Stimulated activated CD8-positive, alpha-beta memory T cell treated with anti-CD3 and anti-CD28 coated beads, Interleukin-4, amount 100 ng/mL, for 4 hours (primary cell): ENCODE measurements at places on chromosomes 1 and 21.

- DNase-seq, result no peak
Observed at GRCh38 chr21:33158654-33159053, 71.1 kb upstream of the IFNAR2 start.

- DNase-seq, result no peak
Observed at GRCh38 chr1:85616364-85616705, 35.8 kb downstream of the CCN1 start.

GRCh38 chr21:27636656-27637055 is 669.8 kb upstream of the ADAMTS5 start:
- no peak for DNase-seq

GRCh38 chr1:32316903-32317277 is 19.1 kb downstream of the MARCKSL1 start:
- DNase-seq, result no peak

GRCh38 chr1:19416921-19417470 is 68.3 kb downstream of the CAPZB start:
- no peak for DNase-seq

DNA sequence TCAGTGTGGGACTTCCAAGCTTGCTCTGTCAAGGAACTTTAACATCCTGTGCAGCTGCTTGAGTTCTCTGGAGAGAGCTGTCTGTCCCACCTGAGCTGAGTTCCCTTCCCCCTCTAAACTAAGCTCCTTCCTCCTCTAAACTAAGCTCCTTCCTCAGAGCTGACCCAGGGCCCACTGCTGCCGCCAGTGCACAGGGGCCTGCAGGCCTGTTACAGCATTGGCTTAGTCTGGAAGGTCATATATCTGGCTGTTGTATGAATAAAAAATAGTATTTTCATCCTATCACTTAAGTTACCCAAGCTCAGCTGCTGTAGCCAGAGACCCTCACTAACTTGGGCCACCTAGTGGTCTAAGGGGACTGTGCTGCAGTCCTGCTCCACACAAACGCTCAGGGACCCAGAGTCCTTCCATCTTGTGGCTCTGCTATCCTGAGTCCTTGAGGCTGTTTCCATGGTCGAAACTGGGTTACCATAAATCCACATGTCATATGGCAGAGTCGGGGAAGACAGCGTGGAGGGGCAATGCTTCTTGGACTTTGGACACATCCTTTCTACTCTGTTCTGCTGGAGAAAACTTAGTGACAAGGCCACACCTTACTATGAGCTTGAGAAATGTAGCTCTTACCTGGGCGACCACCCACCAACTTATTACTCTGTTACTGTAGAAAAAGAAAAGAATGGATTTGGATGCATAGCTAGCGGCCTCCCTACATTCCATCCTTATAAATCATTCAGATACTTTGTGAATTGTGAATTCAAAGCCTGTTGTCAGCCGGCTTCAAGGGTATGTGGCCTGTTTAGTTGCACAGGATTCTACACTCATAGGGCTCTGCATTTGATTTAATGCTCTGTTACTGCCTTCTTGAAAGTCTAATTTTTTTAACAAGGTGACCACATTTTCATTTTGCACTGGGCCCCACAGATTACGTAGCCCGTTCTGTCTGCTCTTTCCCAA is 71.4 kb upstream of the GCLM start:
- DNase-seq, result no peak

DNA sequence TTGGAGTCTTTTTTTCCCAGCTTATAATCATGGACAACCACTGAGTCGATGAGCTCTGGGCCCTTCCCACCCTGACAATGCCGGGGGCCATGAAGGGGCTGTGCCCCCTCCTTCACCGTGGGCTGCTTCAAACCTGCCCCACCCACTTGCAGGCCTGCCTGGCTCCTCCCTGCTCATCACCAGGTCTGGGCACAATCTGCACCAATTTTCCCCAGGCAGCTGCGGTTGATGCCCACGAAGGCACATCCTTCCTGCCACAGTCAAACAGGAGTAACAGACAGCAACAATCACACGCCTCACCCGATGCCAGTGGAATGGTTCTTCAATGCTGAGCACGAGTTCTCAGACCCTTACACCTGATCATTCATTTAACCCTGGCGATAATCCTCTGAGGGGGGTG is 18.9 kb downstream of the PGLYRP3 start:
- no peak for DNase-seq

- DNase-seq, result no peak
Observed at GRCh38 chr1:36956570-36956969, 77.7 kb downstream of the GRIK3 start.

GRCh38 chr1:56972976-56973375 is 7.2 kb upstream of the C8B start:
- DNase-seq, result no peak

GRCh38 chr21:30248844-30249243 is 32.9 kb upstream of the CLDN8 start:
- DNase-seq, result no peak

DNA sequence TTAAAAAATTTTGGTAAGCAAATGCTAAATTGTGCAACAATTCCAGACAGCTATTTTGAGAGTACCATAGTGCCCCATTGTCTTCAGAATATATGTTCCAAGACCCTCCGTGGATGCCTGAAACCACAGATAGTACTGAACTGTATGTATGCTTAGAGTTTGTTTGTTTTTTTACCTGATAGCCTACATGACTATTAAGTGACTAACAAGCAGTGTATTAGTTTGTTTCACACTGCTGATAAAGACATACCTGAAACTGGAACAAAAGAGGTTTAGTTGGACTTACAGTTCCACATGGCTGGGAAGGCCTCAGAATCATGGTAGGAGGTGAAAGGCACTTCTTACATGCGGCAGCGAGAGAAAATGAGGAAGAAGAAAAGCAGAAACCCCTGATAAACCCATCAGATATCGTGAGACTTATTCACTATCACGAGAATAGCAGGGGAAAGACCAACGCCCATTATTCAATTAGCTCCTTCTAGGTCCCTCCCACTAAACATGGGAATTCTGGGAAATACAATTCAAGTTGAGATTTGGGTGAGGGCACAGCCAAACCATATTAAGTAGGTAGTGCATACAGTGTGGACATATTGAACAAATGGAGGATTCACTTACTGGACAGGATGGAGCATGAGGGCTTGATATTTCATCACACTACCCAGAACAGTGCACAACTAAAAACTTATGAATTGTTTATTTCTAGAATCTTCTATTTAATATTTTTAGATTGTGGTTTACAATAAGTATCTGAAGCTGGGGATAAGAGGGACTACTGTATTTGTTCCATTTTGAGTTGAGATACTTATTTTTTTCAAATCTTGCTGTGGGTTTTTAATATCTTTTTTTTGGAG is 78.5 kb downstream of the LHX9 start:
- DNase-seq, result no peak

GRCh38 chr1:61642475-61643232 is 82.3 kb downstream of the TM2D1 start:
- no peak for DNase-seq

DNA sequence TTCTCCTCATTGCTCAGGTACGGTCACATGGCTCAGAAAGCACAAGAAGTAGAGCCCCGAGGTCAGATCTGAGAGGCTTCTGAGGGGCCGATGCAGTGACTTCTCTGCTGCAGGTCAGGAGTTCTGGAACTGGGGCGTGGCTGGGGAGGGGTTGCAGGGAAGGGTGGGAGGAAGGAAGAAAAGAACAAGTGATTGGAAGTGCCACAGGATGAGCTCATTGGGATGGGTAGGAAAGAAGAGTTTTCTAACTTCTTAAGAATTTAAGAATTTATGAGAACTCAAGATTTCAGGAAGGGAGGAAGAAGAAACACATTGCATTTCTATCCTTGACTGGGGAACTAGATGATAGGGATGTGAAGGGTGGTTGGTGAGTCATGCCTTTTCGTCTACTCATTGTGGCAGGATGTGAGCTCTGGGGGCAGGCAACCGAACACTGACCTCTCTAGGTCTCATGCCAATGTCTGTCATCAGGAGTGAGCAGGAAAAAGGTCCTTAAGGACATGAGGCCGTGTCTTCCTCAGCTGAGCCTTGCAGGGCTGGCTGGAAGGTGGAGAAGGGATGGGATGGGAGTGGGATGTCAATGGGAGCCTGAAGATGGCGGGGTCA is 497 bp downstream of the FCRLB start:
- no peak for DNase-seq

DNA sequence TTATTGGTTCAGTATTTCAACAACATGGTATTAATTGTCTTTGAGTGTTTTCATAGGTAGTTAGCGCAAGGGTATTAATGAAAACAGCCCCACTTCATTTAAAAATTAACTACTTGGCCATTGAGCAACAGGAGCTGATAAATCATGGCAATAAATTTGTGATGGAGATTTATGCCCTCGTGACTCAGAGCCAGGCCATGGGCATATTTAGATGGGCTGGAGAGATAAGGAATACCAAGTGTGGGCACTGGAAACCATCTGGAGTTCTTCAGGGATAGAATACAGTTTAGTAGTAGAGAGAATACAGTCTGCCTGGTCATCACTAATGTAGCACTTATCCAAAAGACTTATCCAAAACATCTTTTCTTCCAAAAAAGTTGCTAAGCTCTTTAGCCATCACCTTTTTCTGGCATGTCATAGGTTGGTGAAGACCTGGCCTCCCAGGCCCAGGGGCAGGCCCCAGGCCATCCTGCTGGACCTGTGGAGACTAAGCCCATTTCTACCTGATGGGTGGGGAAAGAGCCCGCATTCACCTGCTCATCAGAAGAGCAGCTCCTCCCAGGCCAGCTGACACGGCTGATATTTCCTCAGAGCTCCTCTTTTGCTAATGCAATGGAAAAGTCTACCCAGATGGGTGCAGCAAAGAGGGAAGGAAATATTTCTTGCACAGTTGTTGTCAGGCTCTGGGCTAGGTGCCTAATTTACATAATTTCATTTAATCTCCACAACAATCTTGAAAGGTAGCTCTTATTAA is 238.0 kb downstream of the TM2D1 start:
- DNase-seq, result no peak

DNA sequence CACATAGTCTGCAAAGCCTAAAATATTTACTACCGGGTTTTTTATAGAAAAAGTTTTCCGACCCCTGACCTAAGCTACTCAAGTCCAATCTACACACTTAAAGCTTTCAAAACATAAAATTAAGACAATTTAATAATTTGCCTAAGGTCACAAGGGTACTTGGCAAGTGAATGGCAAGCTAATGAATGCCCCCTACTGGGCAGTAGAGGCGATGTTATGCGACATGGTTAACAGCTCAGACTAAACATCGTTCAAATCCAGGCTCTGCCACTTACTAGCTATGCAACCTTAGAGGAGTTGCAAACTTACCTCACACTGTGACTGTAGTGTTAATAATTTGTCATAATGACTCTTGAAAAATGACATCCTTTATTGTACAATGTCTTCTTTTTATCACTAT is 317.2 kb upstream of the NFIA start:
- no peak for DNase-seq

- DNase-seq, result no peak
Observed at GRCh38 chr1:208654241-208654640, 410.1 kb upstream of the PLXNA2 start.

DNA sequence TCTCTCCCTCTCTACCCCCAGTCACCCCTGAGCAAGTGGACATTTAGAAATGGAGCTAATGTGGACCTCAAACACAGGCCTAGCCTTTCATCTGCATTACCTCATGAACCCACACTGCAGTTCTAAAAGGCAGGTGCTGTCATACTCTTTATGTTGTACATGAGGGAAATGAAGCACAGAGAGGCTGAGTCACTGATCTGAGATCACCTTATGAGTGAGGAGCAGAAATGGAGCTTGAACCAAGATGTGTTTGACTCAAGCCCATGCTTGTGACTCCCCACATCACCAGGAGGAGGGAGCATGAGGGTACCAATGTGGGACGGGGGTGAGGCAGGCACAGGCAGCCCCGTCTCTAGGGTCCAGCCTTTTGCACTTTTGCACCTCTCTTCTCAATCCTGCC is 702.8 kb downstream of the PTPRU start:
- DNase-seq, result no peak

GRCh38 chr21:21187579-21187978 is 189.4 kb downstream of the NCAM2 start:
- no peak for DNase-seq

- DNase-seq, result no peak
Observed at GRCh38 chr1:1869469-1869868, 21.4 kb downstream of the GNB1 start.

DNA sequence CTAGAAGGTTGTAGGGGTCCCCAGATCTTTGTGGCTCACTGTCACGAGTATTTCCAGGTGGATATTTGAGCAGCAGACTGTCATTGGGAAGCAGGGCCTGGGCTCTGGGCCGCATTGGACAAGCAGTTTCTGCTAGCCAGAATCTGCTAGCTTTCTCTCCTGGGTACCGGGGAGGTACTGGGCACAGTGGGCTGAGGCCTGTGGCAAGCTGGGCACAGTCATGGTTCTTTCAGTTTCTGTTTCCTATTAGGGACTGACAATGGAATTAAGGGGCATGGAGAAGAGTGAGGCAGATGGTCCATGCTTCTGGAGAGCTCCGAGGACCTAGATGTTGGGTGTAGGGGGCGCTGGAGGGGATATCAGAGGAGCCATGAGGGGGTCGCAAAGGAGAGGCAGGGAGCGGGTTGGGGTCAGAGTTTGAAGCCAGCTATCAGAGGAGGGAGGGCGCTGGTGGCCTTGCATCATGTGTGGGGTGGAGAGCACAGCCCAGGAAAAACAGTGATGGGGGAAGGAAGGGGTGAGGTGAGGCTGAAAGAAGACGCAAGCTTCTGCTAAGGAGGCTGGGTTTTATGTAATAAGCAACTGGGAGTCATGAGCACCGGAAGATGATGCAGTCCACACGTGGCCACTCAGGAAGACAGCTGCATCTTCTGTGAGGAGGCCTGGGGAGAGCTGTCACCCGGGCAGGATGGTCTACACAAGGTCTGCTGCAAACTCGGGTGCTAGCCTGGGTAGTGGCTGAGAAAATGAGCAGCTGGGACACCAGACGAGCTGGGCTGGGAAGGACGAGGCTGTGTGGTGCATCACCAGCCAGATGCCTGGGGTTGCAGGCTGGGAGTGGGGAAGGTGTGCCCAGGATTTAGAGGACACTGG is 72.7 kb downstream of the IER5 start:
- DNase-seq, result no peak

DNA sequence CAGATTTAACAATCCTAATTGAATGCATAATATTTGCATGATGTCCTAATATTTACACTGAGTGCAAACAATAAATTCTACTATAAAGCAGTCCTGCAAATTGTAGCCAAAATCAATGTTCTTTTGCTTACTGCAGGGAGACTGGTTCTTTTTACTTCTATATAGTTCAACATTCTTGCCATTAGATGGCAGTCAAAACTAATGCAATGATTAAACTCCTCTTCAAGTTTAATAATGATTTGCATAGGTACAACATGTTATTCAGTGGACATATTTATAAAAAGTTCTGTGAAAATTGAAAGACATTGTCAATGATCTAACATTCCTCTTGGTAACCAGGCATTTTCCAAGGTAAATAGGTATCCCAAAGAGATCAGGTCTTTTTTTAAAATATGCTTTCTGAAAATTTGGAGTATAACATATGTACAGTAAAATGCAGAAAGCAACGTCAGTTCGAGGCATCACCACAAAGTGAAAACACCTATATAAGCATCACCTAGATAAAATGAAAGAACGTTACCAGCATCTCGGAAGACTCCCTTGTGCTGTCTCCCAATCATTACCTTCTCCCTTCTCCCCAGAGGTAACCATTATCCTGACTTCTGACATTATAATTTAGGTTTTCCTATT is 9.8 kb upstream of the FNBP1L start:
- DNase-seq, result no peak
